GM12878 (cell line): ENCODE measurements at places on chromosomes 11 and 22. TPM values are rescaled to one million over a fixed set of nuclear protein-coding genes. Genes with fewer than 3 reads are reported as not detected.

LDHA gene
- 2,169 and 2,365 TPM in 2 replicates for polyA plus RNA-seq

DNA sequence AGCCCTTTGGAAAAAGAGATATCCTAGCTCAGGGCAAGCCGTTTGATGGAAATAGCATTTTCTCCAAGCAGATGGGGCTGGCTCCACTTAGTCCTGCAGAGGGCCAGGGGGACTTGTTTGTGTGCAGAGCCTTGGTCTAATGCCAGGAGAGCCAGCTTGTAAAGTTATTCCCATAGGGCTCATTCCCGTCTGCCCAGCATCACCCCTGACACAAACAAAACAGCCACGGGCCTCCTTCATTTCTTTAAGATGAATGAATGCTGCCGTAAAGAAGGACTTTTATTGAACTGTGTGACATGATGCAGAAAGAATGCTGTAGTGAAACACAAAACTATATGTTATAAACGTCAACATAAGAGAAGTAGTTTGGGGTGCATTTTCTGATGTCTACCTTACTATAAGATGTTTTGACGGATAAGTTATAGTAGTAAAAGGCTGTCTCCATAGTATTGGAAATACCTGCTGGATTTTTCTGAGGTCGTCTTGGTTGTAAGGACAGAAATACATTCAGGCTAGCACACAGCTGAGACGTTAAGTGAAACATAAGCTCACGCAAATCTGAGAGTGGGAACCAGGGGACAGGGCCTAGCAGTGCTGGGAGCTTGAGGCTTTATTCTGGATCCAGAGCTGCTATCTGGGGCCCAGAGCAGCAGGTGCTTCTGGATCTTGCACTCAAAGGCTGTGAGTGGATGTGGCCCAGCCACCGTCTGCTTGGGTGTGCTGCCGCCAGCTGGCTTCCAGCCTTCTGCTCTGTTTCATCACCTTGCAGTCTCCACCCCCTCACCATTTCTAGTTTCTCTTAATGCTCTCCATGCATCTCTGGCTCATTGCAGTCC, 53.3 kb downstream of the NCAM1 start:
- H3K4me3 ChIP-seq: no peak overlapping the region
- no peak overlapping the region for H3K27ac ChIP-seq
- H3K36me3 ChIP-seq: no peaks in the 10 kb centered on the region
- H3K27me3 ChIP-seq: no peaks in the 10 kb centered on the region
- DNase-seq: no peak

BTBD18 gene
- 0.22 and 0.28 TPM in 2 replicates for polyA plus RNA-seq

DNA sequence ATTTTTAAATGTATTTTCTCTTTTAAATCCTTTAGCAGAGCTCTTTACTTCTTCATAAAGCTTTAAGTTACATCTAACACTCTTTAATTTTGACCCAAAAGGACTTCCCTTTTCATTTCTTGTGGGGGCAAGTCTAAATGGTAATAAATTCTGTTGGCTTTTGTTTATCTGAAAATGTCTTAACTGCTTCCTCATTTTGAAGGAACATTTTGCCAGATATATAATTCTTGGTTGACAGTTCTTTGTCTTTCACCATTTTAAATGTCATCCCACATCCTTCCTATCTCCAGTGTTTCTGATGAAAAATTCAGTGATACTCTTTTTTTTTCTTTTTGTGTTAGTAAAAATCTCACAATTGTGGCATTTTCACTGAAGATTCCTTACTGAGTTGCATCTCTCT, 44.7 kb upstream of the ZBTB44 start:
- no peak overlapping the region for H3K4me3 ChIP-seq
- no peak for DNase-seq
- no peaks in the 10 kb centered on the region for H3K4me1 ChIP-seq
- H3K27me3 ChIP-seq: no peaks in the 10 kb centered on the region
- no peaks in the 10 kb centered on the region for H3K36me3 ChIP-seq

DNA sequence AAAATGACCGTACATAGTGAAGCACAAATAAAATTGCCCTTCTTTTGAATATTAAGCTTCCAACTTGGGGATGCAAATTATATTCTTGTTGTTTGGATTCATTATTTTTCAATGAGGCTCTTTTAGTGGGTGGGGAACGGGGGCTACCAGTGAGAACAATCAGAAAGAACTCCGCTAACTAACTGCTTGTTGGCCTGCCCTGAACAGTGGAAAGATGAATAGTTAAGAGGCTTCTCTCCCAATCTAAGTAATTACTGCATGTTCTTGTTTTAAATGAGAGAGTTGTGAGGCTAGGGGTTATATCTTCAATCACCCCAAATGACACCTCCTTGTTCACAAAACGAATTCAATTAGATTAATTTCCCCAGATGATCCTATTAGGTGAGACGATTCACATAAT, 322.0 kb downstream of the FAT3 start:
- H3K4me3 ChIP-seq: no peak overlapping the region
- H3K27me3 ChIP-seq: no peaks in the 10 kb centered on the region
- no peaks in the 10 kb centered on the region for H3K4me1 ChIP-seq
- H3K27ac ChIP-seq: no peak overlapping the region
